Endothelial cell of umbilical vein (primary cell): ENCODE measurements at places on chromosomes 3 and 15. TPM values are rescaled to one million over a fixed set of nuclear protein-coding genes. Genes with fewer than 3 reads are reported as not detected.

SIDT1 gene
- not detected in 2 replicates for total RNA-seq

DNA sequence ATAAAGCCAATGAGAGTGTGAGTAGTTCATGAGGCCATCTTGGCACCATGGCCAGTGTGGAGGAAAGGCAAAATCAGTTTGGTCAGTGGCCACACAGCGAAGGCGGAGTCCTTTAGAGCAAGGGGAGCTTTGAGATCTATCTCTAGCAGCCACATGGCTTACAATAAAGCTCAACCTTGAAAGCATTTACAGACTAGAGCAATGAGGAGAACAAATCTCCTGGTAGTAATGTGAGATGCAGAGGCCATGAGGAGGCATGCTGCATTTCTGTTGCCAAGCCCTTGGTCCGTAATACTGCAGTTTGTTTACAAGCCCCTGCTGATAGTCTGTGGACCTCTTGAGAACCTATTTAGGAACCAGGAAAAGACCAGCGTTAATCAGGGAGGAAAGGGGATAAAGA, 381.5 kb upstream of the C2CD4B start:
- H3K4me1 ChIP-seq: no peaks in the 10 kb centered on the region
- H3K27ac ChIP-seq: no peak overlapping the region
- peaks cover 3% of the 10 kb centered on the region for H3K27me3 ChIP-seq
- no peak for DNase-seq

- no peaks in the 10 kb centered on the region for H3K36me3 ChIP-seq
- peaks cover 5% of the 10 kb centered on the region for H3K4me1 ChIP-seq
- DNase-seq: no peak
- H3K27me3 ChIP-seq: peaks cover 1% of the 10 kb centered on the region
- no peak overlapping the region for H3K27ac ChIP-seq
Observed at GRCh38 chr3:31038086-31038739, 143.8 kb upstream of the GADL1 start.

GRCh38 chr15:52109559-52110451, 2.8 kb downstream of the BCL2L10 start:
- no peak overlapping the region for H3K4me3 ChIP-seq
- peaks cover 7% of the 10 kb centered on the region for H3K4me1 ChIP-seq
- DNase-seq: no peak
- H3K36me3 ChIP-seq: no peaks in the 10 kb centered on the region

DNA sequence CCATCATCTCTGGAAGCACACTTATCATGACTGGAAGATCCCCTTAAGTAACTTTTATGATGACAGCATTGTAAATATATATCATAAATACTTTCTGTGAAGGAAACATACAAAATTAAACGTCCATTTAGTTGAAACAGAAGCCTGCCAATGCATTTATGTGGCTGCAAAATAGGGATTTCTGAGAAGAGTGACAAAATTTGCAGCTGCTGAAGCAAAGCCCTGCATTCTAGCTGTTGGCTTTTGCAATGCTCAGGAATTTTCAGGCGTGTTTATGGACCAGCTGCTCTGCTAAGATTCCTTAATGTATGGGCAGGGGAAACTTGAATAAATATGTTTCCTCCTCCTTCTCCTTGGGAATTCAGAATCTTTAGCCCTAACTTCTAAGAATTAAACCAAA, 137.3 kb downstream of the CACNA2D3 start:
- no peak for DNase-seq
- no peaks in the 10 kb centered on the region for H3K36me3 ChIP-seq
- no peak overlapping the region for H3K4me3 ChIP-seq
- H3K4me1 ChIP-seq: no peaks in the 10 kb centered on the region
- H3K27me3 ChIP-seq: no peaks in the 10 kb centered on the region
- H3K27ac ChIP-seq: no peak overlapping the region

DNA sequence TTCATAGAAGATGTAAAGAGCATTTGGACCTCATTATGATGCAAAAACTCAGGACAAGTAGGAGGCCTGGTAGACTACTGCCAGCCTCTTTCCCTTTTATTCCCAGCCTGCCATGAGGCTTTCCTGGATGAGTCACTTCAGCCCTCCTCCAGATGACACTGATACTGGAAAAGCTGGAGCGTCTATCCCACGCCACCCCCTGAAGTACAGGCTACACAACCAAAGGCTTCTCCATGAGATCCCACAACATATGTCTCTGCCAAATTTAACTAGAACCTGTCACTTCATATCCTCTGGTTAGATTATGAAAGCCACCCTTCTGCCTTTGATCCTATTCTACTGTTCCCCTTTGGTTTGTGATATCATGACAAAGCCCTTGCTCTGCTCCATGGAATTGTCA, 56.1 kb upstream of the CPNE4 start:
- no peak for DNase-seq
- no peaks in the 10 kb centered on the region for H3K4me1 ChIP-seq
- H3K27ac ChIP-seq: no peak overlapping the region
- no peaks in the 10 kb centered on the region for H3K27me3 ChIP-seq
- no peaks in the 10 kb centered on the region for H3K36me3 ChIP-seq

- DNase-seq: no peak
- H3K36me3 ChIP-seq: no peaks in the 10 kb centered on the region
- H3K4me3 ChIP-seq: no peak overlapping the region
- no peaks in the 10 kb centered on the region for H3K27me3 ChIP-seq
Observed at GRCh38 chr15:67784090-67784781, 41.1 kb upstream of the SKOR1 start.

FEZF2 gene
- not detected in 2 replicates for total RNA-seq

DNA sequence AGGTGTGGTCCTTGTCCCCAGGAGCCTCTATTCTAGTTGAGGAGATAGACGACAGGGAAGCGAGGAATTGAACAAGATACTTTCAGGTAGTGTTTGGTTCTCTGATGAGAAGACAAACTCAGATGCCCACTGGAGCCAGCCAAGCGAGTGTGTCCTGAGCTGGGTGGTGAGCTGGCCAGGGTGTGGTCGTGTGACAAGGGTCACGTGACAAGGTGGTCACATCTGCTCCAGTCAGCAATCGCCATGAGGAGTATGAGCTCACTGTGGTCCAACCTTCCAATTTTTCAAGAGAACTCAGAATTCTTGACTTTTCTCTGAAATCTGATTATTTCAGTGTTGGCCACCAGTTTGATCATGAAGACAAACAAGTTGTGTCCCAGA, 39.5 kb downstream of the SLC6A6 start:
- H3K36me3 ChIP-seq: peaks cover 8% of the 10 kb centered on the region
- no peak overlapping the region for H3K4me3 ChIP-seq
- H3K27ac ChIP-seq: no peak overlapping the region

ATP13A4 gene
- total RNA-seq: 1.0 TPM in 1 of 2 replicates, not detected in the other
